ENCODE measurements at places on chromosomes 11 and 22.
A peak's percentile ranks its signal among the peaks of the same experiment; 100 is the strongest.

- no peak for DNase-seq
These were observed 57.4 kb upstream of the ARHGAP42 start for GRCh38 chr11:100629671-100630070.

GRCh38 chr11:73402834-73403185, 26.6 kb downstream of the RELT start:
- DNase-seq: no peak

DNA sequence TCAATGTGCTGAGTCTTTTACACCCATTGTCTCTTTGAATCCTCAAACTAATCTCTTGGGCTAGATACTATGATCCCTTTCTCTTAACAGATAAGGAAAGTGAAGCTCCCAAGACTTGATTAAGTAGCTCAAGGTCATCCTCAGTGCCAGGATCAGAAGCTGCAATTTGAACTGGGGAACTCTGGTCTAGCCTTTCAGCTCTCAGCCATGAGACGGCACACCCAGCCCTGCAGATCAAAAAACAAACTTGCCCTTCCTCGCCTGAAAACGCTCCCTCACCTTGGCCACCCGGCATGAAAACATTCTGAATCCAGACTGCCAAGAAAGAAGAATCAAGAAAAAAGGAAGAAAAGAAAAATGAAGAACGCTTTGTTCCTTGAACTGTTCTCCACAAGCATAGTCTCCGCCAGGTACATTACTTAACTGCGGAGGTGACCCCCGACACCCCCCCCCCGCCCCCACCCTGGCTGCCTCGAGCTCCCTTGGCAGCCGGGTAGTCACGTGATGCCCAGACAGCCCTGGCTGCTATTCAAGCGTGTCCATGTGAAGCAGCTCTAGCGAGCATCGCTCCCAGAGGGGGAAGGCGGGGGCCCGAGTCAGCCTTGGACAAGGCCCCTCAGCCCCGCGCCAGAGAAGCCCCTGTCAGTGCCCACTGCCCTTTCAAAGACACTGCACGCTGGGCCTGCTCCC, 451.2 kb downstream of the MIAT start:
- no peak for DNase-seq

DNA sequence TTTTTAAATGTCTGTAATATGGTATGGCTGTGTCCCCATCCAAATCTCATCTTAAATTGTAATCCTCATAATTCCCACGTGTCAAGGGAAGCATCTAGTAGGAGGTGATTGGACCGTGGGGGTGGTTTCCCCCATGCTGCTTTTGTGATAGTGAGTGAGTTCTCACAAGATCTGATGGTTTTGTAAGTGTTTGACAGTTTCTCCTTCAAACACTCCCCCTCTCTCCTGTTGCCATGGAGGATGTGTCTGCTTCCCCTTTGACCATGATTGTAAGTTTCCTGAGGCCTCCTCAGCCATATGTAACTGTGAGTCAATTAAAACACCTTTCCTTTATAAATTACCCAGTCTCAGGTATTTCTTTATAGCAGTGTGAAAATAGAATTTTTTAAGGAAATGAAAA, 31.1 kb upstream of the CD44 start:
- DNase-seq: no peak

DNA sequence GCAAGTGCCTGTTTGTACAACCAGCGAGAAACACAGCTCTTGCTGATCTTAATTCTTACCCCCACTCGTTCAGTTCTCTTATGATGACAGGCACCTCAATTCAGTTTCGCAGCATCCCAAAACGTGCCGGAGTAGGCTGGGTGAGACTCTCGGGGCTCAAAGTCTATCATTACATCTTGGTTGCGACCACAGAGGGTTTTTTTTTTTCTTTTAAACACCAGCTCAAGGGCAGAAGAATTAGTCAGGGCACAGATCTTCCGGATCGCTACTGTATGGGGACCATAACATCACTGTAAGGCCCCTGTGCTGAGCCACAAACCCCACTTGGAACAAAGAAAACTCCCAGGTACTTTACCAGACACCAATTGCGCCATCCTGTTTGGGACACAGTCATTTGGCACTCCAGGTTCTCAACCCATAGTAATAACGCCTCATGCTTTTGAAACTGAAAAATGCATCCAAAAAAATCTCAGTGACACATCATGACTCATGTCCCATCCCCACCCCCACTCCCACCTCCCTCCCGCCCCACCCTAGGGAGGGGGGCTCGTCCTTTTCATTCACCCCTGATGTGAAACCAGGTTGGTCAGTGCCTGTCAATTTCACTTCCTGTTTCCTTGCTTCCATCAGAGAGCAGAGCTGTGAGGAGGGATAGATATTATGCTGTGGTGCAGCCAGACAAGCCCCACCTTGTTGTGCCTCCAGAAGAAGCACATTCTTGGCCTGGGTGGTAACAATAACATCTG, 41.0 kb upstream of the CD5 start:
- DNase-seq: peak; percentile 88

GRCh38 chr22:49320714-49321476, 506.8 kb downstream of the BRD1 start:
- DNase-seq: no peak

GRCh38 chr11:44899959-44900358, 50.7 kb downstream of the TP53I11 start:
- DNase-seq: peak; percentile 38
